NCI-H187 (cell line): ENCODE measurements at places on chromosomes 3 and 15.

DNA sequence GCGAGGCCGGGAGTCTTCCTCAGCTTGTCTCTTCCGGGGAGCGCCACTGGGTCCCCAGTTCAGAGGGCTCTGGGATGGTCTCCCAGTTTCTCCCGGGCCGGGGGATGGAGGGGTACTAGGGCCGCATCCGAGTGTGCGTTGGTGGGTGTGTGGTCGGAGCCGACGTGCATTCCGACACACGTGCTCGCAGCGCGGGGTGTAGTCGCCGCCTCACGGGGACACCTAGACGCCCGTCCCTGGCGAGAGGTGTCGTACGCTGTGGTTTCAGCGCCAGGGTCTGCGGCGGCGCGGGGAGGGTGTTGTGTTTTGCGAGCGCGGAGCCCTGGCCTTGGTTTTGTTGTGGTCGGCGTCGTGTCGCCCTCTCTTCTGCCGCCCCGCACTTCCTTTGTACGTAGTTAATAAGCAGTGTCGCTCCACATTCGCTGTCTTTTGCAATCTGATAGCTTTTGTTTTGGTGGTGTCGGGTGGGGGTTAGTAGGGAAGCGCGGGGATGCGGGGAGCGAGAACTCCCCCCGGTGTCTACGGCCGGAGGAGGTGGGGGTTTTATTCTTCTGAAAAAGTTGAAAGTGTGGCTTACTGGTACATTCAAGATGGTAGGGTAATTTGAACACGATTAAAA, 2.2 kb downstream of the IGF1R start:
- no peak for DNase-seq

DNA sequence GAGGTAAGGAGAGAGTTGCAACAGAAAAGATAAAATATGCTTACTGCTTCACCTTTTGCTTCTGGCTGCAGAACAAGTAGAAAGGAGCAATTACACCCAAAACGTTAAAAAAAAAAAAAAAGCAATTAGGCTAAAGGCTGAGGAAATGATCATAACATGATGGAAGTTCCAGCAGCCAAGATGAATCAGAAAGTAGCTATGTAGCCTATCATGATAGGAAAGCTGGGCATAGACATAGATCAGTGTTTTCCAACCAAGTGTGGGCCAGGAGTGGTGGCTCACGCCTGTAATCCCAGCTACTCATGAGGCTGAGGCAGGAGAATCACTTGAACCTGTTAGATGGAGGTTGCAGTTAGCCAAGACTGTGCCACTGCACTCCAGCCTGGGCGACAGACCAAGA, 52.6 kb downstream of the AGTR1 start:
- no peak for DNase-seq

- DNase-seq: no peak
These were observed 19.7 kb downstream of the PLSCR2 start for GRCh38 chr3:146449613-146450012.

- no peak for DNase-seq
These were observed 4.5 kb downstream of the RPS17 start for GRCh38 chr15:82535566-82536408.

- DNase-seq: no peak
These were observed 11.7 kb upstream of the KPNA4 start for GRCh38 chr3:160577093-160577492.

- DNase-seq: no peak
These were observed 855 bp upstream of the ABHD5 start for GRCh38 chr3:43689766-43690399.

- no peak for DNase-seq
These were observed 8.5 kb downstream of the CRBN start for GRCh38 chr3:3170998-3171397.

DNA sequence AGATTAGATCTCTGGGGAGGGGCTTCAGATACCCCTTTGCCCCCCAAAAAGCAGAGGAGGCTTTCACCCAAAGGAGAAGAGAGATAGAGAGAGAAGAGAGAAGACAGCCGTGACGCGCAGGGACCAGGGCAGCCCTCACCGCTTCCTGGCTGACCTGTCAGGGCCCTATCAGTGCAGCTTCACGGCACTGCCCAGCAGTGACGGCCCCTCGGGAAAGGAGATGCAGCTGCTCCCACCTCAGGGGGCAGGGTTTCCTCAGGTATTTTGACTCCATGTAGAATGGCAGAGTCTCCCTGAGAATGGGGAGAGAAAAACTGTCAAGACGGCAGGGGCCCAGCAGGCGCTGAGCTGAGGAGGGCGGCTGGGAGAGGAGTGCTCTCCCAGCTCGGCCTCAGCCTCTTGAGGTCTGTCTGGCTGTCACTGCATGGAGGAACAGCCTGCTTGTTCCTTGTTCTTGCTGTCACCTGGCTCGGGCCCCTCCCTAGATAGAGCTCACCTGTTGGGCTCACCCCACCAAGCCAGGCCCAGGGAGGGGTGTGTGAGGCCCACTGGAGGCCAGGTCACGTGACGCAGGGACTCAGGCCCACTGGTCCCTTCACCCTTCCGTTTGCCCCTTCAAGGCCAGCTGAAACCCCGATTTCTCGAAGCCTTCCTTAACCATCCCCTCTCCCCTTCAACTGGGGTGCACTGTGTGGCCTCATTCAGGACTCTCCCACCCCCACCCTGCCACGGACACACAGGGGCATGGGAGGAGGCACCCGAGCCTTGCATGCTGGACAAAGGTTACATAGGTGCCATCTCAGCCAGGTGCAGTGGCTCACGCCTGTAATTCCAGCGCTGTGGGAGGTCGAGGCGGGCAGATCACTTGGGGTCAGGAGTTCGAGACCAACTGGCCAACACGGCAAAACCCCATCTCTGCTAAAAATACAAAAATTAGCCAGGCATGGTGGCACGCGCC, 28.2 kb downstream of the LOXL1 start:
- no peak for DNase-seq

DNA sequence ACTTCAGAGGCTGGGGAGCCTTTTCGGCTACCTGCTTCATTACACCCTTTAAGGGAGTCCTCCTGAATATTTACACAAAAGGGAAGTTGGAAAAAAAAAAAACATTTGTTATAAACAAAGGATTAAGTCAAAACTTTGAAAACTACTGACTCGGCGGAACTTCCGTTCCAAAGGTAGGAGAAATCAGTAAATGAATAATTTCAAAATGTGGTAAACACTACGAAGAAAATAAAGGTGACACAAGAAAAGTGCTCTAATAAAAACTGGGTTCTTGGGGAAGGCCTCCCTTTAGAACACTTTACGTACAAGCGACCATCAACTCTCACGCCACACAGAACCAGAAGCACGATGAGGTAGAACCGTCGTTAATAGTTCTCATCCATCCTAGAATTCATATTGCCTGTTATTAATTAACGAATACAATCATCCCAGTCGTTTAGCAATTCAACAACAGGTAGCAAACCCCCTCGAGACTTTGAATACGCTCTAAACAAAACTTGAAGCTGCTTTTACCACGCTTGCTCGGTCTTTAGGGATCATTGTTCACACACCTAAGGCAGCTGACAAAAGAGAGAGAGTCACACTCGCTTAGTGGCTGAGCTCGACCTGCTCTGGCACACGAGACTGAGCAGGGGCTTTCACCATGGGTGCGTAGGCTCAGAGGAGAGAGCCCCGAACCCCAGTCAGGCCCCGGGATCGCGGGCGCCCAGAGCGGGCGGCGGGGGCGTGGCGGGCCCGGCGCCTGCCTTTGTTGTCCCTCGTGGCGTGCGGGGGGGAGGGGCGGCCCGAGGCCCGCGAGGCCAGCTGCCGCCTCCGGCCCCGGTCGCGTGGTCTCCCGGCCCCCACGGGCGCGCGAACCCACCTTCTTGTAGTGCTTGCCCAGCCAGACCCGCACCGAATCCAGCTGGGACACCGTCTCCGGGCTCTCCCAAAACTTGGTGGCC, 680 bp downstream of the SMARCC1 start:
- DNase-seq: peak; percentile 23

- DNase-seq: no peak
These were observed 124.2 kb downstream of the SHQ1 start for GRCh38 chr3:72724070-72724469.

GRCh38 chr3:168002786-168003368, 92.8 kb downstream of the GOLIM4 start:
- DNase-seq: no peak

- no peak for DNase-seq
These were observed 202.7 kb upstream of the LRIG1 start for GRCh38 chr3:66703501-66703900.

GRCh38 chr3:126345641-126346460, 11.4 kb downstream of the KLF15 start:
- no peak for DNase-seq

DNA sequence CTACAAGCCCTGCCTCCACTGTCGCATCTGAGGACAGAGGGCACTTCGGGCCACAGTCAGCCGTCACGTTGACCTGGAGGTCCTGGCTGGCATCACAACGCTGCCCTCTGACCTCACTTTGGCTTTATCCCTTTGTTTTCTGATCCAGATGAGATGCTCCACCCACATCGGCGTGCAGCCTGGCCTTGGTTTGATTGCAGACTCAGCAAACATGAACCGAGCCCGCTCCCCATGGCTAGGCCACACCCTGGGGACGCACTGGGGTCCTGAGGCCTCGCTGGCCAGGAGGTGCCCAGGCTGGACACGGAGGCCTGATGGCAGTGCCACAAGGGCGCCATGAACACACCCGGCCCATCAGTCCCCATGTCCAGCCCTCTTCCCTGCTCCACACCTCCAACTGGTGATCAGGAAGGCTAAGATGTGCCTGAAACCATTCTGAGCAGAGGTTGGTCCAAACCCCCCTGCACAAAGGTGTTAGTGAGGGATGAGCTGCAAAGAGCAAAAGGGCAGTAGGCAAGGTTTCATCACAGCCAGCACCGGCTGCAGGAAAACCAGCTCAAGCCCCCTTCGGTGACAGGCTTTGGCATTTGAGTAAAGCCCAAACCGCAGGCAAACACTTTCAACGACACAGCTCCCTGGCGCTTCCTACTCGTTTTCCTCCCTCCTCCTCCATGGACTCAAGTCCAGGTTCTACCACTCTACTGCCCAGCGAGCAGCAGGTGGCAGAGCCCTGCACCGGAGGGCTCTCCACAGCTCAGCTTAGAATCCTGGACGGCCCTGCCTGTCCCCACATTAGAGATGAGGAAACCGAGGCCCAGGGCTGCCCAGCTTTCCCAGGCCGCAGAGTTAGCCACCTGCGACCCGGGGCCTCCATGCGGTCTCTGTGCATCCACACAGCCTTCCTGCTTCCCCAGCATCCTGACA, 165.8 kb downstream of the NUP210 start:
- DNase-seq: peak; percentile 12

DNA sequence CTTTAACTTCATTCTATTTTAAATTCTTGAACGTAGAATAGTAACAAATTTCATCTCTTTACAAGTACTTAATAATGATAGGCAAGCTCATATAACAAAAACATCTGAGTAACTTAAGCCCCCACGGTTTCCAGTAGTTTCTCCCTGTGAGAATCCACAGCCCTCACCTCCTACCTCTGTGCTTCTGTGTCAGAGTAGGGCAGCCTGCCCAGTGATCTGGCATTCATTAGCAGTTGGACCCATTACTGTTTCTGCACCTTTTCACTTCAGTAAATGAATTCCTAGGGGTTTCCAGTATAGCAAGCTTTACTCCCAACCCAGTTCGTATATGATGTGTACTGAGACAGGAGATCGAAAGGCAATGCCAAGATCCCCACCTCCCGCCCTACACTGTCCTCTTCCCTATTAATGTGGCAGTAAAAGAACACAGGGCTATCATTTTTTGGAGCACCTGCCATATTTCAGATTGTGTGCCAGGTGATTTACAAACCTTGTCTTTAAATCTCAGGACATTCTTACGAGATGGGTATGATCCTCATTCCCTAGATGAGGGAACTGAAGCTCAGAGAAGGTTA, 40.8 kb downstream of the EIF2AK4 start:
- no peak for DNase-seq

GRCh38 chr3:80051602-80051962, 283.8 kb upstream of the ROBO1 start:
- DNase-seq: no peak

- DNase-seq: no peak
These were observed 62.0 kb downstream of the ZNF148 start for GRCh38 chr3:125313060-125313635.

- DNase-seq: no peak
These were observed 594.8 kb downstream of the MAGI1 start for GRCh38 chr3:65443739-65444446.
